Left lobe of liver (tissue), 2 donors: ENCODE measurements at places on chromosomes 12 and 14.

- DNase-seq = no peak
Observed at GRCh38 chr14:45679853-45680252, 426.9 kb upstream of the MIS18BP1 start.

- DNase-seq = no peak
Observed at GRCh38 chr12:84375449-84376170, 537.0 kb downstream of the SLC6A15 start.

DNA sequence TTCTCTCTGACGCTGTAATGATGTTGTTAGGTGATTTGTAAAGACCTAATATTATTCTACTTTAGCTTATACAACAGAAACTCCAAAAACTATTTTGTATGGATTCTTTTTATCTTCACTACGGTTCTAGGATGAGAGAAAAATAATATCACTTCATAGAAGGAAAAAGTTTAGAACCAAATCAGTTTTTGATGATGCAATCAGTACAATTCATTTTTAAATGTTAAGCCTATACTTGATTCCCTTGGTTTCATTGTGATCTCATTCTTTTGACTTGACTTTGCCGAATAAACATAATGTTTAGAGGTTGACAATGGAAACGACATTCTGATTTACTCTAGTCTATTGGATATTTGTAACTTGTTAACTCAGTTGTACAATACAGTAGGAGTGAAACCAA is 24.6 kb upstream of the ERGIC2 start:
- no peak for DNase-seq

DNA sequence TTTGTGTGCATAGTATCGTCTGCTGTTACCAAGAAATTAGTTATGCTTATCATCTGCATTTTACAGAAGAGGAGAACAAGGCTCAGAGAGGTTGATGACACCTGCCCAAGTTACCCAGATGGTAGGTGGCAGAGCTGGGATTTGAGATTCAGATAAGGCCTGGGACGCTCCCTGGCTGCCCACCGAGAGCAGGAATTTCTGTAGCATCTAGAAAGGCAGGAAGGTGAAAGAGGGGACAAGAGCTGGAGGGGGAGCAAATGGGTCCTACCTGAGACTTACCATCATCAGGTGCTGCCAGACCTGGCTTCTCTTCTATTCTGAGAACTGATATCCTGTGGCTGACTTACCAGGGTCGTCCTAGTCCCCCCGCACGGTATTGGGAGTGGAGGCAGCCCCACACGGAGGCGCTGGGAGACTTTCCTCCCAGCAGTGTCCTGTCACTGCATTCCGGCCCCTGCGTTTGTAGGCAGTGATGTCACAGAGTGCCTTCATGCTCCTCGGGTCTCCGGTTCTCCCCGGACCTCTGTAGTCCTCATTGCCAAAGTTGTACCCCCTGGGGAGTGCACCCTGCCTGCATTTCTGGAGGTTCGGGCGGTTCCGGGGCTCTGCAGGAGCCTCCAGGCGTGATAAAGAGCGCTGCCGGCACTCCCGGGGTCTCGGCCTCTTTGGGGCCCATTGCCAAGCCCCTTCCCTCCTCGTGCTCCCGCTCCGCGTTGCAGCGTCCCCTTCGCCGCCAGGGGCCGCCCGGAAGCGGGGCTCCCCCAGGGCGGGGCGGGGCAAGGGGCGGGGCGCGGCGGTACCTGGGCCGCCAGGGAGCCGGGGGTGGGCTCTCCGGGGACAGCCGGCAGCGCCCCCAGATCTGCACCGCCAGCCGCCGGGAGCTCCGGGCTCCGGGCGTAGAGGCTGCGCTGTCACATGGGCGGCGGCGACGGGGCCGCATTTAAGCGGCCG is at the start of gene CABP1:
Gene CABP1, plus strand, starts transcription at position 856 of the 951 bp plus-strand sequence. Its CDS starts 60 bp downstream, at position 916.
- DNase-seq = no peak

GRCh38 chr12:124361996-124362395 is 67.1 kb downstream of the RFLNA start:
- DNase-seq = no peak

DNA sequence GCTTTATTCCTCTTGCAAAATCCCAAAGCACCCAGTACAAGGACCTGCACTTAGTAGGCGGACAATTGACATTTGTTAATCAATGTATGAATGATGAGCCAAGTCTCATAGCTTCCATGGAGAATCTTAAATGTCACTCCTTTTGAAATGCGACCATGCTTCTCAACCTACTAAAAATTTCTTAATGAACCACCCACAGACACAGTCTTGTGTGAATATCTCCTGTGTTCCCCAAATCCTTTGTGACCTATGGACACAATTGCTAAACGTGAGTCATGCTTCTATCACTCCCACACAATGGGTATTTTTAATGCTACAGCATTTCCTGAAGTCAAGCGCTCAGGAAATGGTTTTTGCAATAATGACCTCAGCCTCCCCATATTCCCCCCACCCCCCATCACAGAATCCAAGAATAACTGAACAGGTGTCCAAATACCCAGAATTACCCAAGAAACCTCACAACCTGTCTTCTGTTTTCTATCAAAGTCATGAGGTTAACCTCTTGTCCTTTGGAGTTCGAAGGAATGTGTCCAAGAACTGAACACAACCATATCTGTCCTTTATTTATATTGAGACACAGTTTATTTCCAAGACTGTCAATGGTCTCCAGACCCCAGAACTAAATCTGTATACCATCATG is 163.6 kb upstream of the PLEKHG7 start:
- DNase-seq = no peak

DNA sequence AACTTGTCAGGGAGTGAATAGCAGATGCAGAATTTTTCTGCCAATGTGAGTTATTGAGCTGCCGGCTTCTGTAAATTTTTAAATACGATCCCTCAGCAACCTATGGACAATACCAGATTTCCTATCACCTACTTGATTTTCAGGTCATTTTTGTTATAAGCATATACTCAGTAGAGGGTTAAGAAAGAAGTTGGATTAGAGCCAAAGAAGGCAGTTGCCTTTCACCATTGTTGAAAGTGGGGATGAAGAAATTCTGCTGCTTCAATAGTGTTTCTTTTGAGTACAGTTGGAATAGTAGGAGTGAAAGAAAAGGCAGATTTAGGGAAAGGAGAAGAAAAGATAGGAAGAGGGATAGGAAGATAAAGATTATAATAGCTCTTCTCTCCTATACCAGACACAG is 197.1 kb downstream of the ATP23 start:
- DNase-seq = no peak

- DNase-seq = no peak
Observed at GRCh38 chr14:32706721-32707519, 231.8 kb upstream of the NPAS3 start.

GRCh38 chr12:5371631-5372030 is 60.3 kb upstream of the NTF3 start:
- DNase-seq = no peak

DNA sequence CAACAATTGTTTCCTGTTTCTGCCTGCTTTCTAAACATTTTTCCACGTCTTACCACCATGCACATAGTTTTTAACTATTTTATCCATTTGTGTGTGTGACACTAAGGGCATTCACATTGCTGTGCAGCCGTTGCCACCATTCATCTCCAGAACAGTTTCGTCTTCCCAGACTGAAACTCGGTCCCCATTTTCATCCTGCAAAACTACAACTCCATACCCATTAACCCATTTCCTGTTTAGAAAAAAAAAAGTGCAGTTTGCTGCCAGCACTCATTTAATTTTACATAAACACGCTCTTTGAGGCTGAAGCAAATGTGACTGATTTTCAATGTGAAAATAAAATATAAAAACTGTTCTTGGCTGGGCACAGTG is 15.5 kb downstream of the UBC start:
- no peak for DNase-seq

DNA sequence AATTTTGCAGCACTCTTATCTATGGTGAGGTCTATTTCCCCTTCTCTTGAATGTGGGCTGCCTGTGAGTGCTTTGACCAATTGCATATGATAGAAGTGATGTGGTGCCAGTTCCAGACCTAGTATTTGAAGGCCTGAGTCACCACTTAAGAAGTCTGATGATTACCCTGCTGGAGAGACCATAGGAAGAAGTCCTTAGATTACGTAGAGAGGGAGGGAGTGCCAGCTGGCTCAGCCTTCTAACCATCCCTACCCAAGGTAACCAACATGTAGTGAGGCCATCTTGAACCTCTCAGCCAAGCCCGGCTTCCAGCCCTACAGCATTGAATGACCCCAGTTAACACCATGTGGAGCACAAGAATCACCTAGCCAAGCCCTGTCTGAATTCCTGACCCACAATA is 166.9 kb downstream of the NELL2 start:
- no peak for DNase-seq

- DNase-seq = no peak
Observed at GRCh38 chr14:75371297-75371696, 56.5 kb upstream of the JDP2 start.

DNA sequence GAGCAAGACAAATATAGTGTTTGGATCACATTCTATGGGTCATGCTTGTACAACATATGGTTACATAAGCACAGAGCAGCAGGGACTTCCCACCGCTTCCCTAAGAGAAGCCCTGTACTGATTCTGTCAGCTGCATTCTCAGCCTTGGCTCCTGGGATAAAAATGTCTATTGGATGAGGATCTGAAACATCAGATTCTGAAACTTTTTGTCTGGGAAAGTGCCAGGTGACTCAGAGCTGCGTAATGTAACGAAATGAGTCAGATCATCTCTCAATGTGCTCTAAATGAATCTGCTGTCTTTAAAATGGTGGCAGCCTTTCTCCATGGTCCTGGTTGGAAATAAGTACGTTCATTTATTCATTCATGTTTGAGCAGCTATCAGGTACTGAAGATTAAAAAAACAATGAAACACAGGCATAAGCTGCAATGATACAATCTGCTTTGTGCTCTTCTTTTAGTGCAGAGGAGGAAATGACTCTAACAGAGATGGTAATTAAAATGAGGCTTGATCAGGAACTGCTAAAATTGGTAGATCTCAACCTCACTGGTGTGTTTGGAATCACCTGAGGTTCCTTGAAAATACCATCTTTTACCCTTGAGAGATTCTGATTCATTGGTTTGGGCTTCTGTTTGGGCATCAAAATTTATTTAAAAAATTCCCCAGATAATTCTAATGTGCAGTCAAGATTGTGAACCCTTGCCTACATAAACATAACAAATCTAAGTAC is 99.1 kb upstream of the NAP1L1 start:
- no peak for DNase-seq

- no peak for DNase-seq
Observed at GRCh38 chr12:20339060-20339459, 29.3 kb upstream of the PDE3A start.

GRCh38 chr12:39043424-39043822 is 138.0 kb upstream of the CPNE8 start:
- no peak for DNase-seq

- no peak for DNase-seq
Observed at GRCh38 chr12:123498126-123498825, 35.2 kb downstream of the RILPL1 start.

- no peak for DNase-seq
Observed at GRCh38 chr12:88572781-88573549, 7.3 kb downstream of the KITLG start.

GRCh38 chr12:4154672-4155225 is 118.8 kb upstream of the CCND2 start:
- DNase-seq = no peak

DNA sequence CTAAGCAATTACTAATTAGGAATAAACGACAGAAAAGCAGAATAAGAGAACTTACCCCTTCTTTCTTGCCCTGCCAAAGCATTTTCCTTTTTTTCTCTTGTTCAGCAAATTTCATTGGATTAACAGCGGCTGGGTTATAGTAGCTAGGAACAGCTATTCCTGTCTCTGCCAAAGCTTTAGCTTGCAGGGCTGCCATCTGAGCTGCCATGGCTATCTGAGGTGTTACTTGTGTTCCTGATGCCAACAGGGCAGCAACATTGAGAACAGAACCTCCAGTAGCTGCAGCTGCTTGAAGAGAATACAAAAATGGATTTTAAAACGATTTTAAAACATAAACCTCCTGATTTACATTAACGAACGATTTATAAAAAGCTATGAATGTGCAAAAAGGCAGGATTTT is 7.4 kb upstream of the ZCCHC8 start:
- DNase-seq = no peak

- no peak for DNase-seq
Observed at GRCh38 chr14:98904677-98905076, 367.3 kb downstream of the BCL11B start.

DNA sequence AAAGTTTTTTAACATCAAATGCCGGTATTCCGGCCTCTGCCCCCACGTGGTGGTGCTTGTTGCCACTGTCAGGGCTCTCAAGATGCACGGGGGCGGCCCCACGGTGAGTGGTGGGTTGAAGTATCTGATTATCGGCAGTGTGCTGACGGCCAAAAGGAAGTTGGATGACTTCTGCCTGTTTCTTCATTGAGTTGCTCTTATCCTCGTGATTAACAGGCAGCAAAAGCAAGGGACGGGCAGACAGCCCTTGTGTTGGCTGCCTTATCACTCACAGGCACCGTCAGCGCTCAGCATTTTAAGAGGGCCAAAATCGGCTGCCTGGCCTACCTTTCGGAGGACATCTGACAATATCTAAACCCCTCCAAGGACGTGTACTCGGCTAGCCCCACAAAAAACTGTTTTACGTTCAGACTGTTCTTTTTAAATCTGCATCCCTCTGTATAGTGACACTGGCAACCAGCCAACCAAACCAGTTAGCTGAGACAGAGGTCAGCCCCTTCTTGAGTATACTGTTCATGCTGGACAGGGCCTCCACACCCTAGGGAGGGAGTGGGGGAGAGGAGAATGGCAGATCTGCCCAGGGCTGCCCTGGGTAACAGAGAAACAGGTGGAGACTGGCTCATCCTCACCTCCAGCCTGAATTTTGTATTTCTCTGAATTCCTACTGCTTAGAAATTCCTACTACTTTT is 22.9 kb upstream of the AKAP5 start:
- no peak for DNase-seq

- no peak for DNase-seq
Observed at GRCh38 chr12:43286986-43287385, 265.0 kb downstream of the ADAMTS20 start.

DNA sequence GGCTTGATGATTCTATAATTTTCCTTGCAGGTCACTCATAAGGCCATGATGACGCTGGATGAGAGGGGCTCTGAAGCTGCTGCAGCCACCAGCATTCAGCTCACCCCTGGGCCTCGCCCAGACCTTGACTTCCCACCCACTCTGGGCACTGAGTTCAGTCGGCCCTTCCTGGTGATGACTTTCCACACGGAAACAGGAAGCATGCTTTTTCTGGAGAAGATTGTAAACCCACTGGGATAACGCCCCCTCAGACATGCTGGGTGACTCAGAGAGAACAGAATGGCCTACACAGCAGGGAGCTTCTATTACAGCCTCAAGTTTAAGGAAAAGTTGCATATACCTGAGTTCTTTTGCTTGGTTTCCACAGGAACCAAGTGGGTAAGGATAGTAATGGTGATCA is 34.3 kb downstream of the SERPINA3 start:
- no peak for DNase-seq

GRCh38 chr14:61387076-61387475 is 65.7 kb downstream of the PRKCH start:
- no peak for DNase-seq

- no peak for DNase-seq
Observed at GRCh38 chr12:115638733-115639647, 638.5 kb downstream of the MED13L start.

- no peak for DNase-seq
Observed at GRCh38 chr12:116217045-116217735, 60.3 kb downstream of the MED13L start.

- no peak for DNase-seq
Observed at GRCh38 chr12:127297327-127297726, 969.6 kb upstream of the TMEM132C start.

- DNase-seq = no peak
Observed at GRCh38 chr12:3043406-3043805, 33.8 kb upstream of the TSPAN9 start.

- no peak for DNase-seq
Observed at GRCh38 chr14:39367387-39367751, 64.9 kb downstream of the FBXO33 start.

GRCh38 chr14:68146818-68147217 is 327.2 kb downstream of the RAD51B start:
- no peak for DNase-seq
